ENCODE measurements at places on chromosomes 3 and 15. TPM values are rescaled to one million over a fixed set of nuclear protein-coding genes. Genes with fewer than 3 reads are reported as not detected.

The ARIH2 gene
- total RNA-seq: 57.9 TPM

The PLCB2 gene
- 0.97 TPM for total RNA-seq

The FGF12 gene
- total RNA-seq: 0.67 TPM

The STXBP5L gene
- total RNA-seq: not detected

The ITIH3 gene
- total RNA-seq: 0.15 TPM

The TMIE gene
- 0.14 TPM for total RNA-seq

The CSTA gene
- total RNA-seq: 0.81 TPM

The CBLB gene
- total RNA-seq: 16.2 TPM

The GPR176 gene
- total RNA-seq: 8.8 TPM

The HTR3D gene
- not detected for total RNA-seq

The PEX5L gene
- total RNA-seq: not detected

The NEDD4 gene
- 142 TPM for total RNA-seq

The KLHL24 gene
- 6.2 TPM for total RNA-seq

The JMJD7 gene
- total RNA-seq: 3.4 TPM

The SEC11A gene
- total RNA-seq: 301 TPM

The C3orf33 gene
- total RNA-seq: 5.0 TPM

The TGM4 gene
- total RNA-seq: 0.23 TPM

The ZNF774 gene
- total RNA-seq: 1.0 TPM

The ZBTB11 gene
- total RNA-seq: 9.5 TPM

The SYNM gene
- total RNA-seq: 28.6 TPM

The TICRR gene
- total RNA-seq: 10.5 TPM

The TAGLN3 gene
- 0.05 TPM for total RNA-seq

The ARL14 gene
- 0.35 TPM for total RNA-seq

The SPINT1 gene
- 0.73 TPM for total RNA-seq

The LRRC15 gene
- total RNA-seq: 0.13 TPM

The ARGFX gene
- total RNA-seq: not detected

The NANOGP8 gene
- not detected for total RNA-seq

The HYAL1 gene
- 0.54 TPM for total RNA-seq

The CCR3 gene
- not detected for total RNA-seq

The PTH1R gene
- 0.72 TPM for total RNA-seq

The RAB6B gene
- total RNA-seq: 2.6 TPM

Measured in A549 treated with AZD2906 at 1 μM for 4 hours (cell line).